ENCODE measurements at places on chromosomes 7 and 10.

DNA sequence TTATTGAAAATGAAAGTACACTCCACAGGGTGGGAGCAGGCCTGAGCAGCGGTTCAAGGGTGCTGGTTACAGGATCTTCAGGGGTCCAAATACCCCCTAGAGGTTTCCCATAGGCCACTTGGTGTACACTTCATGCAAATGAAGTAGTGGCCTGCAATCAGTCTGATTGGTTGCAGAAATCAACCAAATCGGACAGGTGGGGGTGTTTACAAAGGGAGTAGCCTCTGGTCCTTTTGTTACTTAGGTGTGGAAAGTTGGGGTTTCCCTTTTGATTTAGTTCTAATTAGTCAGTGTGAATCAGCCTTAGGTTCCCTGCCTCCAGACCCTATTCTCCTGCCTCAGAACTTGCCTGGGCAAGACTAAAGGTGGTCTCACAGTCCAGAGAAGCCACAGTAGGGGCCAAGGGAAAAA, 49.6 kb downstream of the SYPL1 start:
- no peak for DNase-seq

DNA sequence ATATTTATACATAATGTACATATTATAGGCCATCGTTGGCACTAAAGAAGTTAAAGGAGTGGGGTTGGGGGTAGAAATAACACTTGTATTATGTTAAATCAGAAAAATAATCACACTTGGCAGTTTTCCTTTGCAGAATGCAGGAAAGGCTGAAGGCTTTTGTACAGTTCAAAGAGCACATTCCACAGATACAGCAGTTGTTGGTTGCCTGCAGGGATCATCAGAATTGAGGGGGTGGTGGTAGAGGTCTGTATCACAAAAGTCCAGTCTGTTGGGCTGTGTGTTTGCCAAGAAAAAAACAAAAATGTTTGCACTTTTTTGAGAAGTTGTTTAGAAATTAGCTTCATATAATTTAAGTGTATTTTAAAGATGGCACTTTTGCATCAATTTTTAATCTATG, 231.8 kb upstream of the FOXP2 start:
- no peak for DNase-seq

DNA sequence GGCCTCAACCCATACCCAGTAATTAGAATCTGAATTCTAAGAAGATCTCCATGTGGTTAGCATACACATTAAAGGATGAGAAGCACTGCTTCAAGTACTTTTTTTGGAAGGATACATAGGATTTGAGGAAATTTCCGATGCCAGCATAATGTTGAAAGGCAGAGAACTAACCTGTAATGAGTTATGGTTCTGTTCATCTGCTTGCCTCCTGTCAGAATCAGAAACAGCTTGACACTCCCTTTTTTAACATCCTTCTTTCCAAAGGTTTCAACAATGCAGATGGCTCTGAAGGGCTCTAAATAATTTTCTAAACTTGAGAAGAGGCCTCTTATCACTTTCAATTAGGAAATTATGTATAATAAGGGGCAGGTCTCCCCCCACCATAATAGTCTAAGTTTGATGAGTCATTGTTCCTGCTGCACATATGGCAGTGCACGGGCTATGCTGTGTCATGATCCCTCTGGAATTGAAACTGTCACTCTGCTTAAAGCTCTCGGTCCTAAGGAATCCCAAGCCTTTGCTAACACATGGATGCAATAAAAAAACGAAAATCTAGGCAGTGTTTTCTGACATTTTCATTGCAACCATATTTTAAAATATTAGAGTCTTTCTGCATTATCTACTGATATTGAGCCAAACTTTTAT, 291.2 kb upstream of the FZD1 start:
- no peak for DNase-seq

GRCh38 chr10:131503992-131504391, 192.5 kb upstream of the TCERG1L start:
- DNase-seq, result no peak

DNA sequence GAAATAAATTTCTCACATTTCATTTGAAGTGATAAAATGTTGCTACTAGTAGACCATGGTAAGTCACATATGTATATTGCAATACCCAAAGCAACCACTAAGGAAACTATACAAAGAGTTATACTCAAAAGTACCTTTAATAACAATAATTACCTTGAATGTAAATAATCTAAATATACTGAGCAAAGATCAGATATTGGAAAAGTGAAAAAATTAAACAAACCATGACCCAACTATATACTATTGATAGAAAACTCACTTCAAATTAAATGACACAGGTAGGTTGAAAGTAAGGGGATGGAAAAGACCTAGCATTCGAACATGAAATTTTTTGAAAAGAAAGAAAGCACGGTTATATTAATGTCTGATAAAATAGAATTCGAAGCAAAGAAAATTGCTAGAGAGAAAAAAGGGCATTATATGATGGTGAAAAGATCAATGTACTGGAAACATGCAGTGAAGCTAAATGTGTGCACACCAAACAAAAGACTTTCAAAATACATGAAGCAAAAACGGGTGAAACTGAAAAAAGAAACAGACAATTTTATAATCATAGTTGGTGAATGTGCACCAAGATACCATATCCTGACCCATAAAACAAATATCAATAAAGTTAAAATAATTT, 29.1 kb downstream of the TFPI2 start:
- DNase-seq, result no peak

DNA sequence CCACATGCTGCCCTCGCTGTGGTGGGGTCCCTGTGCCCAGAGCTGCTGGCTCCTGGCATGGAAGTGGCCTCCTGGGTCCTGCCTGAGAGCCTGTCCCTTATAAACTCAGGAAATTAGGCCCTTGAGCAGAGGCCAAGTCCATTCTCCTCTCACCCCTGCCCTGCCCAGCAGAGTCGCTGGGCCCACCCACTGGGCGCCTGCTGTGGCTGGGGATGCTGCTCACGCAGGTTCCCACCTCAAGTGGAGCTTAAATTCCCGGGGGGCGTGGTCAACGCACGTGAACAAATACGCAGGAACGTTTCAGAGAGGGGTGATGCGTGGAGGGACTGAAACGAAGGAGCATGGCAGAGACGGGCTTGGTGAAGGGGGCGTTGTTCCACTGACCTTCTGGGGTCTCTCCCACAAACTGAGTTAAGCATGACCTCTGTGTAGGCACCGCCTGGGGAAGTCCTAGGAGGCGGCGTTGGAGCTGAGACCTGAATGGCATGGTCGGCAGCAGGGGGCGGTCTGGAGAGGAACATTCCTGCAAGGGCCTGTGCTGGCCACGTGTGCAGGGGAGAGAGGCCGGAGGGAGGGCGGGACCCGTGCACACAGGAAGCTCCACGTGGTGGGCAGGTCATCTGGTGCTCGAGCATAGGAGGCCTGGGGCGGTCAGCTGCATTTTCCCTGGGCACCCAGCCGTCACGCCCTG, 27.9 kb downstream of the FAM20C start:
- no peak for DNase-seq

DNA sequence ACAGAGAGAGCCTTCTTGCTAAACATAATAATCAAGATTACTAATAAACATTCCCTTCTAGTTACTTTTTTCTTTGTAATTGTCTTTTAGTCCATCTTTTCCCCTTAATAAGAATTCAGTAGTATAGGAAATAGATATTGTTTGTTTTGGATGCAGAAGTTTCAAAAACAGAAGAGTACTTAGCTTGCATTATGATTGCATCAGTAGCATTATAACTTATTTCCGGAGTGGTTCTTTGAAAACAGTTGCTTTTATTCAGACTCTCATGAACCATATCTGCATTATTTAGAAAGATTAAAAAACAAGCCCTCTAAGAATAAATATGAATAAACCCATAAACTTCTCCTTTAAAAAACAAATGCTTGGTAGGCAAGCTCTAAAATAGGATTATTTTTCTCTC, 34.0 kb upstream of the DKK1 start:
- no peak for DNase-seq

DNA sequence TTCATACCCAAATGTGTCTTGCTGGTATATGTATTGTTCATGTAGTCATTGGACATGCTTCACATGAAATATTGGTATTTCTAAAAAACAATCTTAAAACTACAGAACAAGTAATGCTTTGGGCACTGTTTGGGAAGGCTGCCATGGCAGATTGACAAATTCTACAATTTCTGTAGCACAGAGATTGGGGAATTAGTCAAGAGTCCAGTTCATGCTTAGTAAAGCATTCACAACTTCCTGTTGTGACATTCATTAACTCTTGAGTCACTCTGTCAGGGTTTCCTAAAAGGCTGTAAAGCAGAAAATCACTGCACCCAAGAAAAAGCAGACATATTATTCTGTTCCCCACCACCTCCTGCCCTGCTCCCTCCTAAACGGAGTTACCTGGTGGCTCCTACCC, 398.9 kb downstream of the PHTF2 start:
- no peak for DNase-seq

GRCh38 chr10:86357041-86357440, 9.6 kb downstream of the GRID1 start:
- DNase-seq, result no peak

GRCh38 chr7:96591900-96592676, 117.6 kb downstream of the SEM1 start:
- no peak for DNase-seq

DNA sequence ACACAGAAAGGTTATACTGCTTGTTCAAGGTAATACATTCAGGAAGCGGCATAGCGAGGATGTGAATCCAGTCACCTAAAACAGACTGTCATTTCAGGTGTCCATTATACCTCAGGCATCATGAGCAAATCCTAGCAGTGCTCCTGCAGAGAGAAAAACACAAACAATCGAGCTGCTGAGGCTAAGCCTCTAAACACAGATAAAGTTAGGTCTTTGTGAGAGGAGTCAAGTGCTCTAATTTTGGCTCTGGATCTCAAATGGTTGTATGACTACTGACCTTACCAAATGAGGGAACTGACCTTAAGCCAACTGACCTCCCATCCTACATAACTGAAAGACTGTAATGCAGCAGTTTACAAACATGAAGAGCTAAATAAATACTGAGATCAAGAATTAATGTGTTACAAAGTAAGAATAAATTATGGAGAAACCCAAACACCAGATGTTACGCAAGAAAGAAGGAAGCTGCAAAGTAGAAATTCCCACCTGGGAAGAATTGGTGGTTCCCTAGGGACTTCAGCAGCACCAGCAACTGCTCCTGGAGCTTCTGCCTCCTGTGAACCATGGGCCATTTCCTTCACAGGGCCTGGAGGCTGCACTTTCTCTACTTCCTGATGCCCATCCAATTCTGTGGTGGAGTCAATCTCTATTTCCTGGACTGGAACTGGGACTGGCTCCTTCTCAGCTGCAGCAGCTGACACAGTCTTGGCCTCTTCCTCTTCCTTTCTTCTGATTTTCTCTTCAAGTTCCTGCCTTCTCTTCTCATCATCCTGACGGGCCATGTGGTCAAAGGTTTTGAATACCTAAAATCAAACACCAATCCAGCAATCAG, 5.8 kb downstream of the NUDCD3 start:
- DNase-seq, result no peak
